ENCODE measurements at places on chromosomes 5 and 9. TPM values are rescaled to one million over a fixed set of nuclear protein-coding genes. Genes with fewer than 3 reads are reported as not detected.

DNA sequence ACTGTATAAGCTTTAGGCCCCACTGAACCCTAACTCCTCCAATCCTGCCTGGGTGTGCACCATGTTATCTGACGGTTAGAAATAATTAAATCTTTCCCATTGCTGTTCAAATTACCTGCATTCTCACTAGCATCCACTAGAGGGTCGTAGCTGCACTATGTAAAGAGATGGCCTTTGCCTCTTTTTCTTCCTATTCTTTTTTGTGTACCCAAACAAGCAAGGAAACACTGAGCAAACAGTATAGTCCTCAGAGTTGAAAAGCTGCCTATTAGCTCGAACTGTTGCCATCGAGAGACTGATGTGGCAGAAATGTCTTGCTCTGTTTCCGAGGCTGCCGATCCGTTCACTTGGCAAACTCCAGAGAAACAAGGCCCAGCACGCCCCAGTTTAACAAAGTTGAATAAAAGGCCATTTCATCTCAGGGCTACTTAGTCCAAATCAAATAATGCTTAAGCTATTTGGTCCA lies 163.8 kb upstream of the TRPM3 start:
- DNase-seq = peak; percentile 46

GRCh38 chr5:160702311-160702803 lies 149.7 kb downstream of the ATP10B start:
- DNase-seq = no peak

DNA sequence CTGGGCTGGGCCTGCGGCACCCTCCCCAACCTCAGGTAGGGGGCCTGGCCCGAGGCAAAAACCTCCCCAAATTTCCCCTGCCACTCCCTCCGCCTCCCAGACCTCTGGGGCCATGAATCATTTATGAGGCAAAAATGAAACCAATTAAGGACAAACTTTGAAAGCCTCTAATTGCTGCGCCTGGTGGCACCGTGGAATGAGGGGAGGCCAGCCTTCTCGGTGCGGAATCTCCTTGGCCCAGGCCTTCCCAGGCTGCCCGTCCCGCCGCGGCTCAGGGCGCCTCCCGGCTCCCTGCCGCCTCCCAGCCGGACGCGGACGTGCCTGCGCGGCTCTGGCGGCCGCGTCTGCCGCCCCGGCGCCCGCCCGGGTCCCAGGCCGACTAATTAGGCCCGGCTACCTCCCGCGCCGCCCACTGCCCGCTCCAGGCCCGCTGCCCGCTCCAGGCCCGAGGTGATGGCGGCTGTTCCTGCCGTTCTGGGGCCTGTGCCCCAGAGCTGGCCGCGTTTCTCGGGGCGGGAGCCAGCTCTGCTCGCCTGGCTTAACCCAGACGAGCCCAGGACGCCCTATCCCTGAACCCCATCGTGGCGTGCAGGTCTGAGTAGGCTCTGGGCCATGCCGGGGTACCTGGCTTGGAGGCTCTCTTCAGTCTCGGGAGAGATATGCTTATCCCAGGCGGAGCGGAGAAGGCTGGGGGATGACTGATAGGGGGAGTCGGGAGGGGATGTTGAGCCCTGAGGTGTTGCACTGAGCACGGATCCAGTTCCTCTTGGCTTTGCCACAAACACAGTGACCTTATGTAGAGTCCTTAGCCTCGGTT lies 20.1 kb downstream of the CXXC5 start:
- DNase-seq = peak; percentile 58

GRCh38 chr5:137164961-137165360 lies 334.2 kb downstream of the SPOCK1 start:
- DNase-seq = no peak

GRCh38 chr5:141560725-141561483 lies 57.9 kb downstream of the DIAPH1 start:
- DNase-seq = peak; percentile 97

DNA sequence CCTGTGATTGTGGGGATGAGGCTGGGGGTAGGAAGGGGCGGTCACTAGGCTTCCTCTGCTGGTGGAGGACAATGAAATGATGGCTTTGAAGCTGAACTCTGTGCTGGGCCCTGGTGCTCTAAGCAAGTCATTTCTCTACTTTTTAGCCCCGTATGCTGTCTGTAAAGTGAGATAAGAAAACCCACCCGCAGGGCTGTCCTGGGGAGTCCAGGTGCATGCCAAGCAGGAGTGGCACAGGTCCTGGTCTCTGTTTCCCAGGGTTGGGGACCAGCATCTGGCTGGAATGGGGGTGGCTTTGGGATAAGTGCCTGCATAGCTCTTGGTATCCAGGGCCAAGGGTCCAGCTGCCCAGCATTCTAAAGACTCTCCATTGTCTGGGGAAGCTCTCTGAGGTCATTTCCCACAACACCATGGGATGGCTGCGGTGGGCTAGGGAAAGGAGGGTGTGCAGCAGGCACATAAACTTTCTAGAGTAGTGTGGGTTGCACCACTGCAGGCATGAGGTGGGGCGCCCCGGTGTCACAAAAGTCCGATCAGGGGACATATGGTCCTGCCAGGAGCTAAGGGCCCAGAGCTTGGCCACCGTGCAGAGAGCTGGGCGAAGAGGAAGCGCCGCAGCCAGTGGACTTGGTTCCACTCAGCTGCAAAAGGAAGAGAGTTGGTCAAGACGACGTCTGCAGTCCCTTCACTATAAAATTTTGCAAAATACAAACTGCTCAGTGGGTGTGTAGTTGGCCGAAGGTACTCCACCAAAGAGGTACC lies 25.6 kb upstream of the GTF3C5 start:
- DNase-seq = no peak

GRCh38 chr9:72129271-72130156 lies 19.7 kb upstream of the GDA start:
- no peak for DNase-seq

DNA sequence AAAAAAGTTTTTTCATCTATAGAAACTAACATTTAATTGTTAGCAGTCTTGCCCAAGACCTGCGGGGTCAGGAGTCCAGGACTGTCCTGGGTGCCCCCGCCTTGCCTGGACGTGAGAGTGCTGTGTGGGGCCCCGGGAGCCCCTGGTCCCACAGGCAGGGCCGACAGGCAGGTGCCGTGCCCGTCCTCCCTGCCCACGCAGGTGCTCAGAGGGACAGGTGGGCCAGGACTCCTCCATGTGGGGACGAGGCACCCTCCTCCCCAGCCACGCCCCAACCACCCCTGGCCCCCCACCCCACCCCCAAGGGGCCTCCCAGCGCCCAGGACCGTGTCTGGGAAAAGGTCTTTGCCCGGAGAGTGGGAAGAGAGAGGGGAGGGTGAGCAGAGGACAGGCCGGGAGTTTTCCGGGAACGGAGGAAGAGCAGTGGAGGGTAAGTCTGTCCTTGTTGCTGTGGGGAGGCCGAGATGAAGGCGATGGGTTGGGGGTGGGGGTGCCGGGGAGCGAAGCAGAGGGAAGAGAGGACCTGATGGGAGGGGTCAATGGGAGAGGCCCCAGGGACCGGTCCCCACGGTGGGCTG lies 2.7 kb upstream of the LCN12 start:
- DNase-seq = no peak

DNA sequence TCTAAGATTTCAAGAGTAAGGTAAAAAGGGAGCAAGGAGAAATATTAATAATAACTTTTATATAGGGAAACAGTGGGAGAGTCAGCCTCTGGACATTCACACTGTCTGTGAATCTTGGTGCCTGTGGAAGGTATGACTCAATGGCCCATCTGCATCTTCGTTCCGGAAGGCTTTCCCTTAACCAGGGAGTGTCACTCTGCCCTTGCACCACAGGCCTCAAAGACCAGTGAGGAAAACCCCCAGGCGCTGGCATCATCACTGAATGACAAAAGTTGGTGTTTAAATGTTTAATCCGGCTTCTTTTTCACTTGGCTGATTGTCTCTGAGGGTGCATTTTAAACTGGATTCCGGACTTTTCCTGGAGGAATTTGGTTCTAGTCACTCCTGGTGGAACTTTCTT lies 522.4 kb upstream of the TLE4 start:
- DNase-seq = no peak

GRCh38 chr5:150595466-150596031 lies 44.9 kb upstream of the SYNPO start:
- no peak for DNase-seq

GRCh38 chr5:43627028-43627427 lies 24.0 kb downstream of the NNT start:
- peak; percentile 79 for DNase-seq

DNA sequence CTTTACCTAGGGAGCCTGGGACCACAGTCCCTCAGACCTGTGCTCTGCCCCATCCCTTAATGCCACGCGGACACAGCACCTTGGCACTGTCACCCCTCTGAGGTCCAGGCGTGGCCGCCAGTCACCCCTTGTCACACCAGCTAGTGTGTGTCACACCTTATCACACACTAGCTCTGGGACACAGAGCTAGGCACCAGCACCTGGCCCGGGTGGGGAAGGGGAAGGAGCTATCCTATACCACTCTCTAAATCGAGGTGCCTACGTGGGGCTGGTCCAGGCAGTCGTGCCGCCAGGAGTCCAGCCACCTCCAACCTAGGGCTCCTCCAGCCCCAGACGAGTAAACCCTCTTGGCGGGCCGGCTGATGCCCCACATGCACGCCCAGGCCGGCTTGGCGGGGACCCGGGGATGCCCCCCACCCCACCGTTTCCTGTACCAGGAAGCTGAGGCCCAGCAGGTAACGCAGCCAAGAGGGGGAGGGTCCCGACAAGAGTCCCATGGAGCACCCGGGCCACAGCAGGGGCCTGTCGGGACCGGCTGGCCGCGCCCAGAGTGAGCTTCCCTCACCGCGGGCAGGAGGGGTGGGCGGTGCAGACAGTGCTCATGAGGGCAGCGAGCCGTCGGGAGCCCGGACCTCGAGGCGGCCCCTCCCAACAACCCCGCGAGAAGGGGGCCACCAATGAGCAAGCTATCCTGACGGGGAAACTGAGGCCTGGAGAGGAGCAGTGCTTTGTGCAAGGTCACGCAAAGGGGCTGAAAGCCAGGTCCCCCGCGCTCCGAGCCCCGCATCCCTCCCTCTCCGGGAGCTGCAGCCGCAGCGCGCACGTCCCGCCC lies 550 bp downstream of the CORO2A start:
- DNase-seq = no peak

DNA sequence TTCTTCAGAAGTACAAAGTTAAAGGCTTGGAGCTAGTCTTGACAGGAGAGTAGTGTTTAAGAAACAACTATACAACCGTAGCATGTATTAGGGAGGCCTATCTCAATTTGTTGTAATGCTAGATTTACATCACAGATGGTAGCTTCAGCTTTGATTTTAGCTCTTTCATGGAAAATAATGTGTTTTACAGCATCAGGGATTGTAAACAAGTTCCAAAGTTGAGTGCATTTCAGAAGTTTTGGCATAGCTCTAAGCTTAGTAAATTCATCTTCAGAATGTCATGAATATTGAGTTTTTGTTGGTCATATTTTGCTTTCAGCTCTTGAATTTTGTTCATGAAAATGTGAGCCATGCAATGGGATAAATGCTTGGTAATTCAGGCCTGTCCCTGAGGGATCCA lies 30.7 kb downstream of the SLC44A1 start:
- DNase-seq = no peak

DNA sequence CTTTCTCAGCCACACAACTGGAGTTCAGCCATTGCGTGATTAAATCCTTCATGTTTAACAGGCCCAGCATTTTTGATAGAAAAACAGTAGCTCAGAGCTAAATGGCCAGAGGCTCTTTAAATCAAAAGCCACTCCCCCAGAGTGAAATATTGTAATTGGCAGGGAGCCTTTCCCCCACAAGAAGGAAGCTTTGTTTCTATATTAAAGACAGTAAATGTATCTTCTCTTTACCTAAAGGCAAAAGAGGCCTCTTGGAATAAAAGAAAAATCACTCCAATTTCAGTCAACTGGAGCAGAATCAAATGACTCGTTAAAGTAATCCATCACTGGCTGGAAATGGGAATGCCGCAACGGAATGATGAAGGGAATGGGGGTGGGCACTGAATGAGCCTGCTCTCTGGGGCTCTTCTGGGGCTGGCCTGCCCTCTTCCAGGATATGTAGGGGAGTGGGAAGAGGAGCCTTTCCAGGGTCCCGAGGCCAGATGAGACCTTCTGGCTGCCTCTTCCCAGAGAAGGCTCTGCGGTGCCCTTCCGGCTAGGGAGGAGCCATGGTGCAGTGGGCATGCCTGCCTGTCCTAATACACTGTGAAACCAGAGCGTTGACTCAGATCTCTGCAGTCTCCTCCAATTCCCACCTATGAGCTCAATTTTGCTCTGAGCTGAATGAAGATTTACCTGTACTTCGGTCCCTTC lies 45.2 kb downstream of the ANKDD1B start:
- DNase-seq = peak; percentile 41

- DNase-seq = no peak
Observed at GRCh38 chr9:125881042-125881441, 133.9 kb downstream of the PBX3 start.

DNA sequence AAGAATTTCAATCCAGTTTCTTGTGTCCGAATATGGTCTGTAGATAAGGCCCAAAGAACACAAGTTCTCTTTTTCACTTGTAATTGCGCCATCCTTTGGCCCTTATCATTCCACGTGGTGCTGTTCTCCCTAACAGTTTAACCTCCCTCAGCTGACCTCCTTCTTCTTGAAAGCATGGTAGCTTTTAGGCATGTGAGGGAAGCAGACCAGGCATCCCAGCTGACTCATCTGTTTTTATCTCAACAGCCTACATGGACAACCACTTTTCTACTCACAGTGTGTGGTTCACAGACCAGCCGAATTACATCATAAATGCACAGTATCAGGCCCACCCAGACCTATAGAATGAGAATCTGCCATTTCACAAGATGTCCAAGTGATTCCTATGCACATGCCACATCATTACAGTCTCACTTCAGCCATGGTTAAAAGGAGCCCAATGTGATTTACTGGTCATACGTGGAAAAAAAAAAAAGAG lies 26.9 kb upstream of the PLIN2 start:
- peak; percentile 88 for DNase-seq

- DNase-seq = no peak
Observed at GRCh38 chr5:113896789-113897188, 383.3 kb downstream of the YTHDC2 start.

MYMK gene
- not detected for polyA plus RNA-seq

PTGR1 gene
- polyA plus RNA-seq = 191 TPM

SH3PXD2B gene
- polyA plus RNA-seq = 23.0 TPM

FOXD4L4 gene
- not detected for polyA plus RNA-seq

LHFPL2 gene
- 13.7 TPM for polyA plus RNA-seq

LCN9 gene
- not detected for polyA plus RNA-seq

GABRP gene
- polyA plus RNA-seq = not detected

PPP2CA gene
- 220 TPM for polyA plus RNA-seq
